ENCODE measurements at places on chromosomes 4 and X.

- no peak for DNase-seq
Observed at GRCh38 chr4:149211876-149212275, 603.8 kb downstream of the IQCM start.

DNA sequence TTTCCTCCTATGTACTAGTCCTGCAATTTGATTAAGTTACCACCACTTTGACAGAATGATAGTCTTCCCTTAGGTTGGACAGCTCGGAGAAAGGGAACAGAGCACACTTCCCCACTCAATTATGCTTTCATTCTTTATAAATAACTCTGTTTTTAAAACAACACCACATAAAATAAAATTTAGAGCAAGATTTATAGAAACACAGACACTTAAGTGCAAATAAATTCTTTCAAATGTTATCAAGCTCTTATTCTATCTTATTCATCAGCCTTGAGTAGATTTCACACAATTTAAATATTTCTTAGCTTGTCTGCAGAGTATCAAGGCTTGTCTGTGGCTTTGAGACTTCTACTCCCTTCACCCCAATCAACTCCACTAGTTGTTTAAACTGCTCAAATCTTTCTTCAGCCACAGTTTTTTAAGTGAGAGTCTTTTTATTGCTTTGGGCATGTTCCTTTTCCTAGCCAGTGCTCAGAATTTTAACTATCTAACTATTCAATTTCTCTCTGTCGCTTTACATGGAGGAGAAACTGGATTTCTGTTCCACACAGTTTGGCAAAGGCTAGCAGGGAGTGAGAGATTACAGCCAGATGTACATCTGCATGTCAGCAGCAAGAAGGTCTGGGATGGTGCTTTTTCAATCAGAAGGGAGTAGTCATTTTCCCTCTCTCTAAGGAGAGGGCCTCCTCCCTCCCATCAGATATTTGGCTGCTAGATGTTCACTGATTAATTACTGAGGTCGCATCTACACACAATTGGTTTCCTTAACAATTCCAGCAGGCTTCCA lies 53.1 kb upstream of the PLAC1 start:
- no peak for DNase-seq

DNA sequence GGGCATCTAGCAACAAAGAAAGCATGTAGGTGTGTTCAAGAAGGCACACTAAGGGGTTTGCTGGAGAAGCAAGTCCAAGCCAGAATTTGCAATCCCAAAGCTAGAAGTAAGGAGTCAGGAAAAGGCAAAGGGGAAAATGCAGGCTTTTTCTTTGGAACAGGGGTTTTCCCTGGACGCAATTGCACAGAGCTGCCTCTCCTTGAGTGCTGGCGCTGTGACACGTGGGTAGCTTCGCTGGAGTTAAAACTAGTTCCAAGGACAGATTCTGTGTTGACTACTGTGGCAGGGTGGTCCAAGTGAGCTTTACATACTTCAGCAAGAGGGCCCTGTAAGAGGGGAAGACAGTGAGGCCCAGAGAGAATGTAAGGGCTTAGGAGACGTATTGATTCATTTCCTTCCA lies 277.1 kb downstream of the ADGRA3 start:
- no peak for DNase-seq

DNA sequence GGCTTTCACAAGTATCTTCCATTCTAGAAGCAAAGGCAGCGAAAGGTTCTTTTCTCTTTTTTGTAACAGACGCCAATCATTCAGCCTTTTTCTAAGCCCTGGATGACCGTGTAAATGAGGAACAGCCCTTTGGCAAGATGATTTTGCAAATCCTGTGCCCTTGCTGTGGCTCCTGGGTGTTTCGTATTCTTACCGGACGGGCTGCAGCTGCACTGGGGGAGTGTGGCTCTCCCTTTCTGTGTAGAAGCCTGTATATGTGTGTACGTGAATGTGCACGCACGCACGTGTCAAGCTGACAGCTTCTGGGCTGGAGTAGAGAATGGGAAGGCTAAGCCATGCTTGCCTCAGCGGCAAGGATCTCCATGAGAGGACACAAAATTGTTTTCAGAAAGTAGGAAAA lies 8.2 kb downstream of the GRPEL1 start:
- DNase-seq, result no peak

GRCh38 chr4:42369489-42369888 lies 27.8 kb upstream of the SHISA3 start:
- no peak for DNase-seq

GRCh38 chr4:20318909-20319277 lies 67.2 kb downstream of the SLIT2 start:
- DNase-seq, result no peak

GRCh38 chr4:148004228-148004857 lies 272.5 kb downstream of the ARHGAP10 start:
- peak; percentile 59 for DNase-seq

DNA sequence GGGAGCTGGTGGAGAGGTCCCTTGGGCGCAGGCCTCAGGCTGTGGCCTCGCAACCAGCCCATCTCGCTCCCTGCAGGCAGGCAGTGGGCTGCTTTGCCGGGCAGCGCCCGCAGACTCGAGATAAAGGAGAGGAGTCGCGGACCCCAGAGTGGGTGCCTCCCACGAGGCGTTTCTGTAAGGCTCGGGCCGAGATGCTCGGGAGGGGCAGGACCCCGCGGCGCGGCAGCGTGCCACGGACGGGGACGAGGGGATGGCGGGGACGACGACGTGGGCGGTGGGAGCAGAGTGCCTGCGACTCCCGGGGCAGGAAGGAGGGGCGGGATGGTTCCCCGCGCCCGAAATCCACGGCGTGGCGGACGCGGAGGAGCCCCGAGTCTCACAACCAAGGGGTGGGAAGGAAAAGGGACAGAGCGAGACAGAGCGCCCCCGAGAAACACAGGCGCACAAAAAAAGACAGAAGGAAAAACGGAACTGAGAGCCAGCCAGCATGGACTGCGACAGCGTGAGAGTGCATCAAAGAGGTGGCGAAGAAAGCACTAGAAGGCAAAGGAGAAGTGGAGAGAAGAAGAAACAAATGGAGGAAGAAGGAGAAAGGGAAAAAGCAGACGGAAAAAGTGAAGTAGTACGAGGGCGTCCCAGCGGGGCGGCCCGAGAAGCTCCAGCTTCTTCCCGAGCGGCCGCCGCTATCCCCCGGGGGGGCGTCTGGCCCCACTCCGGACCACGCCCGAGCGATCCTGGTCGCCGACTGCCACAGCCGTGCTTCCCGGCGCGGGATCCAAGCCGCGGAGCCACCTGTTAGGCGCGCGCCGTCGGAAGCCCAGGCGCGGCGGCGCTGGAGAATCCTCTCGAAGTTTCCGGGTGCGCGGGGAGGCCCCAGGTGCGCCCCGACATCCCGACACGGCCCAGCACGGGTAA lies 1.5 kb downstream of the BEND4 start:
- no peak for DNase-seq

DNA sequence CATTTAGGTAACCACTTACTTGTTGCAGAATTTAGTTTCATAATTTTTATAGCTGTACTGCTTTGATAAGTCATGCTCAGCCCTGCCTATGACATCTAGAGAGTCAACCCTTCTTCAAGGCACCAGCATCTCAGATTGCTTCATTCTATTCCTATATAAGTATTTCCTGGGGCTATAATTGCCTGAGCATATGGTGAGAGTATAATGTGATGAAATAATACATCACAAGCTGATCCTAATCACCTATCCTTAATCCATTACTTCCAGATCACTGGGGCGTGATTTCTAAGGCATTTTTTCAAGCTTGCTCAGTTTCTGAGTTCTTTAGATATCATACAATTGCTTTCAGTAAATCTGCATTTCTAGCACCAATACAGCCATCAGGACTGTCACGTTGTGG lies 200.0 kb upstream of the NPY2R start:
- peak; percentile 40 for DNase-seq

GRCh38 chrX:65195621-65196020 lies 219.4 kb upstream of the ZC4H2 start:
- no peak for DNase-seq

GRCh38 chrX:150085881-150086280 lies 147.6 kb upstream of the EOLA2 start:
- no peak for DNase-seq

DNA sequence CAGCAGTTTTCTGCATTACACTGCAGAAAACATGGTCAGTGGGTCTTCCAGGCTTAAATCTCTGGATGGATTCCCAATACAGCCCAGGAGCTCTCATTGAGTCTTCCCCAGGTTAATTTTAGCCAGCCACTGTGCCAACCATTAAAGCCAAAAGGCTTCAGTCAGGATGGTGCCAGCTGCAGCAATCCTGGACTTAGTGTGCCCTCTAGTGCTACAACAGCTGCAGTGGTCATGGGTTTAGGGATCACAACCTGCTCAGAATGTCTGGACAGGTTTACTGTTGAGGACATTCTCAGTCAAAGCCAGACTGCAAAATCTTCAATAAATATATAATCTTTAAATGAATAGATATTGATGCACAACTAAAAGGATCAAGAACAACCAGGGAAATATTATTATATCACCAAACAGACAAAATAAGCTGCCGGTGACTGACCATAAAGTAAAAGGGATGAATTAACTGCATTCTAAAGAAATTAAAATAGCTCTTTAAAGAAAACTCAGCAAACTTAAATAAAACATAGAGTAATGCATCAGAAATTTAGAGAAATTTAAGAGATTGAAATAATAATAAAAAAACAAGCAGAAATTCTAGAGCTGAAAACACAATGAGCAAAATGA lies 639.9 kb downstream of the SPOCK3 start:
- DNase-seq, result peak; percentile 24

DNA sequence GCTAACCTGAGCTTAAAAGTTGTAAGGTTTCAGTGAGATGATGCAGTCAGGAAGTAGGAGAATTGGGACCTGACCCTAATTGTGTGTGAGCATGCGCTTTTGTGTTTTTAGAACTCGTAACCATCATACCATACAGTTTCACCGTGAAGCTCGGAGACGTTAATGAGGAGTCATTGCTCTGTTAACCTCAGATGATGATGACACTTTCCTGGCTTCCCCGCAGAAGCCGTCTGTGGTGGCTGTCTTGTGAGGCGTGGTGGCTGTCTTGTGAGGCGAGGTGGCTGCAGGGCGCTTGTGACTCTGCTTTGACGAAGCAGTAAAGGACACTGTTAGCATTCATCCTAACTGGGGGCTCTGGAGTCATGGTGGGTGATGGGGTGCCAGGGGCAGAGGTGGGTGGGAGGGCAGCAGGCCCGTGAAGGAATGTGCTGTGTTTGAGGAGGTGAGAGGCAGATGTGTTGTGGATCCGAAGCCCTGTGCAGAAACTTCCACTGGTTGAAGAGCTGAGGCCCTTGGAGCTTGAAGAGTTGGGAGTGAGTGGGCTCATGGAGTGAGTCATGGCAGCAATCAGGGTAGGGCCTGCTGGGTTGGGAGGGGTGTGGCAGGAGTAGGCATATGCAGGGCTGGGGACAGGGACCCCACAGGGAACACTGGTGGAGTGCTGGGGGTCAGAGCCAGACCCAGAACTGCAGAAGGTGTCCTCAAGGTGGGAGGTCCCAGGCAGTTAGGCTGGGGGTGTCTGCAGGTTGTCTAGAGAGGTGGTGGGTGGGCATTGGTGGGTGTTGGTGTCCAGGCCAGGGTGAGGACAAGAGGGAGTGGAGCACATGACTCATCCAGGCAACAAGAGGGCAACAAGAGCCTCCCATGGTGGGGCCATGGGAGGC lies 57.4 kb downstream of the NSD2 start:
- DNase-seq, result no peak

DNA sequence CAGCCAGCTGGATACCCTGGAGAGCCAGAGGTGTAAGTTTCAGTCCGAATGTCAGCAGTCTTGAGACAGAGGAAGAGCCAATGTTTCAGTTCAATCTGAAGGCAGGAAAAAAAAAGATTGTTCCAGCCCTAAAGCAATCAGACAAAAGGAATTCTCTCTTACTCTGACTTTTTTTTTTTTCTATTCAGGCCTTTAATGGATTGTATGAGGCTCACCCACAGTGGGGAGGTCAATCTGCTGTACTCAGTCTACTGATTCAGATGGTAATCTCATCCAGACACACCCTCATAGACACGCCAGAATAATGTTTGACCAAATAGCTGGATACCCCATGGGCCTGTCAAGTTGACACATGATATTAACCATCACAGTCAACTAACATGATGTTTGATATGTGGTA lies 51.9 kb downstream of the TEX13A start:
- no peak for DNase-seq

DNA sequence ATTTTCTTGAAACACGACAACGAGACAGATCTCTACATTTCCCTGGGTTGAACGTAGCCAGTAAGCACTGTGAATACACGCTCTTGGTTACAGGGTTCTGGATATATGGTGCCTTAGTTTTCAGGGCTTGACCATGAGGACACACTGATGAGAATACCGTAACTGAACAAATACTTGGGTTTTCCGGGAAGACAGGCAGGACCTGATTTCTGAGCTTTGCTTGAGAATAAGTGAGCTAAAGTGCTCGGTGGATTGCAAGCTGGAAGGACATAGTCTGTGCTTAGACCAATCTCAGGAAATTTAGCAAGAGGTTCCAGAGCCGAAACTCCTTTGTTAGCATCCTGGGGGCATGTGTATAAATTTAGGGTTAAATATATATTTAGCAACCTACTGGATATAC lies 876 bp upstream of the TACR3 start:
- no peak for DNase-seq

GRCh38 chr4:161448550-161449180 lies 715.1 kb downstream of the FSTL5 start:
- DNase-seq, result no peak

DNA sequence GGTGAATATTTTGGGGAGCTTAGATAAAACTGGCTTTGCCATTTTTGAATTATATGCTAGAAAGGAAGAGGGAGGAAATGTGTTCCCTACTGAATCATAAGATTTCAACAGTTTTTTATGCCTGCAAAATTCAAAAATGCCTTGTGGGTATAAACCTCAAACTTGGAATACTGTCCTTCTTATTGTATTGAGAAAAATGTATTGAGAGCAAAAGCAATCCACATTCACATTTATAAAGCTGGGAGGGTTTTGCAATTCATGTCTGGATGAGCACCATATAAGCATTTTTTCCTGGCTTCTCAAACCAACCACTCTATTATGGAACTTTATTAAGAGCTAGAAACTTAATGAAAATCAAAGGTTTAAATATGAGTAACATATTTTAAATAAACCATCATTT lies 289.8 kb downstream of the PCDH7 start:
- DNase-seq, result no peak

- peak; percentile 60 for DNase-seq
Observed at GRCh38 chrX:26387906-26388305, 171.9 kb downstream of the MAGEB5 start.

GRCh38 chr4:161538941-161539340 lies 624.9 kb downstream of the FSTL5 start:
- no peak for DNase-seq

GRCh38 chrX:110015032-110015431 lies 12.1 kb downstream of the TMEM164 start:
- DNase-seq, result peak; percentile 55

GRCh38 chr4:71732706-71733105 lies 51.2 kb downstream of the GC start:
- peak; percentile 75 for DNase-seq

DNA sequence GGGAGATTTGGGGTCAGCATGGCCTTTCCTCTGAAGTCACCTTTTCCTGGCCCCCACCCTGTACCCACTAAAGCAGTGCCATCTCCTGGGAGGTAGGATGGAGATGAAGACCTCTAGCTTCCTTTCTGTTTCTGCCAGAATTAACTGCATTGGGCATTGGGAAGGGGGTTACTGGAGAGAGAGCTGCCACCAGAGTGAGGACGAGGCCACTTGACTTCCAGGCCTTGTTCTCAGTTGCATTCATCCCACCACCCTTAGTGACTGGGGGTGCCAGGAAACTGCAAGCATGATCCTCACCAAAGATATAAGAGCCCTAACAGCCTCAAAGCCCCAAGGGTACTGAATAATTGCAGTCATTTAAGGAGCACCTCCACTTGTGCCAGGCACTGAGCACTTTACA lies 15.8 kb downstream of the SASH3 start:
- no peak for DNase-seq

- DNase-seq, result peak; percentile 64
Observed at GRCh38 chr4:123786920-123787319, 390.3 kb downstream of the SPRY1 start.

All from renal cortical epithelial cell (primary cell).